ENCODE measurements at places on chromosomes 16 and 17.

GRCh38 chr16:23518435-23518891 is 8.2 kb upstream of the GGA2 start:
- DNase-seq, result no peak

DNA sequence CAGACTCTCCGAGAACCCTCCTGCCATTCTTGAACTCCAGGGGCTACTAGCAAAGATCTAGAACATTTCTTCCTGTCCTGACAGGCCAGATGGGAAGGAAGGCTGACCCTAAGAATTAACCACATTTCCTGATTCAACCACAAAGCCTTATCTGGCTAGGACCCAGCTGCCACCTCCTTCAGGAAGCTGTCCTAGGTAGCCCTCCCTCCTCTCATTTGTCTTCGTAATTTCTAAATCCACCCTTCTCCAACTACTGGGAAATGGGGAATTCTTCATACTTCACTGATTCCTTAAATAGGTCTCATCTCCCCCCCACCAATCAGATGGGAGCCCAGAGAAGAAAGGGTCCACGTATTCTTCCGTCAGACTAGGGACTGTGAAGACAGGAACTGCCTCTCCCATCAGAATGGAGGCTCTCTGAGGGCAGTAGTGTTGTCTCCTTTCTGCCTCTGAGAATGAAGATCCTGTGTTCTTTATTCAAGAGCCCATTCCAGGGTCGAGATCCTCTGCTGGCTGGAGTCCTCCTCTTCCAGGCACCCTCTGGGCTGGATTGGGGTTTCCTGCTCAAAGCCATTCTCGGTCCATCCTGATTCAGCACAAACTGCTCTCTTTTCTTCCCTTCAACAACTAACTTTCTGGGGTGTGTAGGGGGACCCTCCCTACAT is 2.1 kb downstream of the SAMD14 start:
- no peak for DNase-seq

- DNase-seq, result no peak
These were observed 3.7 kb upstream of the FOXL1 start for GRCh38 chr16:86574646-86575045.

- no peak for DNase-seq
These were observed 19.7 kb upstream of the ARHGAP17 start for GRCh38 chr16:25034911-25035310.

DNA sequence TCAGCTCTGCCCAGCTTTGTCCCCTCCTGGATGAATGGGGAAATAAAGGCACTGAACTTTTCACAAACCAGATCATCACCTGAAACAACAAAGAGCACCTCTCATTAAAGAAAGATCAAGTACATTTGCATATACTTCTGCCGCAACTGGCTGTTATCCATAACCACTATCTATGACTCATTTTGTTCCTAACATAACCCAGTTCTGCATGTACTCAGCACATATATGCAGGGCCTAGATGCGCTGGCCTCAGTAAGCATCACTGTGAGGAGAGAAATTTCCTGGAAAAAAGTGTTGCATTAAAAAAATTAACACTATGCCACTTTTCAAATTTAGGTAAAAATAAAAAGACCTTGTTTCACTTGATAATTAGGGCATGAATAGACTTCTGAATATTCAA is 1718.4 kb downstream of the TP53TG3F start:
- no peak for DNase-seq

- DNase-seq, result no peak
These were observed 48.9 kb downstream of the FBXL20 start for GRCh38 chr17:39352511-39352910.

DNA sequence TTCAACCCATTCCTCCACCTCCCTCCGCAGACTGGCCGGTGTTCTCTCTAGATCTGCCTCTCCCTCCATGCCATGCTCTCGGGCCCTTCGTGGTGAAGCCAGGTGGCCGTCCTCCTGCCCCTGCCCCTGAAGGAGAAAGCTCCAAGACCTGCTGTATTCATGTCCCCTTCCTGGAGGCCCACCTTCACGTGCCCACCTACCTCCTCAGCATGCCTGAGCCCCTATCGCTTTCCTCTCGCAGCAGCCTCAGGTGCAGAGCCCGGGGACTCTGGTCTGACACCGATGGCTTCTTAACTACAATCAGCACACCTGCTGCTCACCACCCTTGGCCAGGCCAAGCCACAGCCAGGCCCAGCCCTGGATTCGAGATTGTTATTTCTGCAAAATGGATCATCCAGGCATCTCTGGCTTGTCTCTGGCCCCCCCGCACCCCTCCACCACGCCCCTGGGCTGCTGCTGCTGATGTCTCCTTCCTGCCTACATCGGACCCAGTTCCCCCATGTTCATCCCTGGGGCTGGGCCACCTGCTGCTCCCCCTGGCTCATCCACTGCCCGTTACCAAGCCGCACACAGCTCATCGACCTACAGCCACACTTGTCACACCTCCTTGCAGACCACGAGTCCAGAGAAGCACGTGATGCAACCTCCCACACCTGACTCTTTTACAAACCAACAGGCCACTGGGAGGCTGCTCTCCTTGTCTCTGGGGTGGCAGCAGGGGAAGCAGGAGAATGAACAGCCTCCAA is 32.5 kb upstream of the TNFRSF13B start:
- no peak for DNase-seq

DNA sequence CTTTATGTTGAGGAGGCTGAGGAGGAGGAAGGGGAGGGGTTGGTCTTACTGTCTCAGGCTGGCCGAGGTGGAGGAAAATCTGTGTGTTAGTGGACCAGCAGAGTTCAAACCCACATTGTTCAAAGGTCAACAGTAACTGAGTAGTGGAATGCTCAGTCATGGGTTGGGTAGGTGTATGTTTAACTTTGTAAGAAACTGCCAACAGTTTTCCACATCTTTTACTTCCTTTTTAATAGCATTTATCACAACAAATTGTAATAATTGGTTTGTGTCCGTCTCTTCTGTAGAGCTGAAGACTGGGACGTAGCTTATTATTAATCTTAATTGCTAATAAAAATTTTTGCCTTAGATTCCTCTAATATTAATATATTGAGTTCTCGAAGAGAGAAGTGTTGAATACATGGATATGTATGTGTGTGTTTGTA is 5.3 kb downstream of the ATP6V0A1 start:
- no peak for DNase-seq

DNA sequence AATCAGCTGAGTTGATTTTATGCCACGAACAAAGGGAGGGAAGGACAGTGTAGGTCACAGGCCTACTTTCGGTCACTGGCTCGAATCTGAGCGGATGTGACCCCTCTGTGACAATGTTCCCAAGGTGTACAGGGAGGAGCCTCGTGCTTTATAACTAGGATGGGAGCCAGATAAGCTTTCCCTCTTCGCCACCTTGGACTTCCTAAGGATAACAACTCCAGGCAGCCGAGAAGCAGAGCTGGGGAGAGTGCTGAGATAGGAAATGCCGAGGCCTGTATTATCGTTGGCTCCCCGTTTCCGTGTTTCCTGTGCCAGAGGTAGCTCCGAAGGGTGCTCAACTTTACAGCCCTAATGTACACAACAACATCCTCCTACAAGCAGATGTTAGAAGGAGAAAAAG is 217.8 kb upstream of the IRX3 start:
- DNase-seq, result no peak

DNA sequence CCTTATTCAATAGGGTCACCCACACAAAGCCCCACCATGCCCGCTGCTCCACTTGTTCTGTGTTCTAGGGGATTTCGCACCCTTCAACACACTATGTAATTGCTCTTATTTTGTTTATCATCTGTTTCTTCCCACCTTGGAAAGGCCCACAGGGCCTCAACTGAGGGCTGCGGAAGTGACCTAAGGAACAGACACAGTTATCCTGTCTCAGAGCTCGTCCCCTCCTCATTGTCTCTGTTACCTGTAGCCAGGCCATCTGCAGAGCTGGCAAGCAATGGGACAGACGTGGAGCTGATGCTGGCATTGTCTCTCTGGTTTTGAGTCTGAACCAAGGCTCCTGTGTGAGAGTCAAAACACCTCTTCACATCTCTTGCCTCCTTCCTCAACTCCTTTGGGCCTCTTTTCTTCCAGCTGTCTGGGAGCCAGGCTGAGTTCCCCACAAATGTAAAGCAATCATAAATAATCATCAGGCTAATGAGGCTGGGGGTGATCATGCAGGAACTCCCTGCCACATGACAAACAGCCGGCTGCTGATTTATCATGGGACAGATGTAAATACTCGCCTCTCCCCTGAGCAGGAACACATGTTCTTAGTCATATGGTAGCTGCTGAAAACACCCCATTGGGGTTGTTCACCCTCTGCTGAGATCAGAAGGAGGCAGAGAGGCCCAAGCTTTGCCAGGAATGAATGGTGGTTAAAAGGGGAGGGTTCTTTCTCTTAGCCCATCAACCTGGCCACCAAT is 71.9 kb downstream of the AXIN2 start:
- no peak for DNase-seq

GRCh38 chr17:30155389-30155788 is 38.8 kb downstream of the NSRP1 start:
- no peak for DNase-seq

DNA sequence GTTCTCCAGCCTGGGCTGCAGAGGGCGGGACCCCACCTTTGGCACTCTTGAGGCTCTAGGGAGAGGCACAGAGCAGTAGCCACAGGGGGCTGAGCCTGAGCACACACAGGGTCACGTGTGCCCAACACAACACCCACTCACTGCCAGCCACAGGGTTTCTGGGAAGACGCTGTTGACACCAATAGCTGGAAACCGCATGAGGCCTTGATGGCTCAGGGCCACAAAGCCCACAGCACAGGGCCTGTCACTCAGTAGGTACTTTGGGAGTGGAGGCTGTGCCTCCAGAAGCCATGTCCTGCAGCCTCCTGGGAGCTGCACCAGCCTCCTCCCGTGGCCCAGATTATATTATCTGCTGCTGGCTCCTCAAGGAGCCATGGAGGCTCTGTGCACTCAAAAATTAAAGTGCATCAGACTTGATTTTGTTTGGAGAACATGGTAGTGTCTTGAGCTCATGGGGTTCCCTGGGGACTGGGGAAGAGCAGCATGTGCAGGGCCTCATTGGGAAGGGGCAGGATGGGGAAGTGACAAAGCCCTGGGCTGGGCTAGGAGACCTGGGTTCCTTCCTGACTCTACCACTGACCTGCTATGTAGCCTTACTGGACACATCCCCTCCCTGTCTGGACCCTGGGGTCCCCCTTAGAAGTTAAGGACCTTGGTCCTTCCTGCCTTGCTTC is 12.5 kb upstream of the SREBF1 start:
- peak; percentile 66 for DNase-seq

DNA sequence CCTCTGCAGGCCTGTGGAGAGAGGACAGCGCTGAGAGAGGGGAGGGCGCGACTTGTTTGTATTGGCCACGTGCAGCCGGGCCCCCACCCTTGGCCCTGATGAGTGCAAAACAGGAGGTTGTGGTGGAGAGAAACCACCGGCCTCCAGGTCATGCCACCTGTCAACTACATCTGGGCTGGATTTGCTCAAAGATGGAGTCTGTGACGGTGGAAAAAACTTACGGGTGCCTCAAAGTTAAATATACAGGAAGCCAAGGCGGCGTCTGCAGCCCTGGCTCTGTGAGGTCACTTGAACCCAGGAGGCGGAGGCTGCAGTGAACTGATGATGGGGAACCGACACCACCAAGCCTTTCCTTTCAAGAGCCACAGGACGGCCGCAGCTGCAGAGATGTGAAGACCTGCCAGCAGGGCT is 15.7 kb downstream of the C16orf74 start:
- DNase-seq, result peak; percentile 15

GRCh38 chr16:69796285-69797118 is 34.4 kb downstream of the WWP2 start:
- DNase-seq, result no peak

DNA sequence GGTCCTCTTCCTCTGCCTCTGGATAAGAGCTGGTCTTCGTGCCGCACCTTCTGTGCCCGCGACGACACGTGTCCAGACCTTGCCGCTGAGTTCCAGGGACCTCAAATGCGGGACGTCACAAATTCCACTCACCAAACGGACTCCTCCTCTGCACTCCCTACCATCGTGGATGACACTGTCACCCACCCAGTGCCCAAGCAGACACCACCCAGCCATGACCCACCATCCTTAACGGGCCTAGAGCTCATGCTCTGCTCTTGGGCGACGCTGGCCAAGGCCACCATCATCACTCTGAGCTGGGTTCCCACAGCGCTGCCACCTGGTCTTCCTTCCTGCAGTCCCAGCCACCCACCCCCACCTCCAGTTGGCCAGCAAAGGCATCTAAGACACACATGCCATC is 96.4 kb upstream of the RPL38 start:
- DNase-seq, result no peak

- DNase-seq, result no peak
These were observed 306.9 kb upstream of the RBFOX1 start for GRCh38 chr16:7025616-7026190.

GRCh38 chr16:57644383-57645014 is 16.1 kb downstream of the ADGRG1 start:
- DNase-seq, result no peak

- DNase-seq, result no peak
These were observed 21.2 kb downstream of the PEMT start for GRCh38 chr17:17570140-17570797.

DNA sequence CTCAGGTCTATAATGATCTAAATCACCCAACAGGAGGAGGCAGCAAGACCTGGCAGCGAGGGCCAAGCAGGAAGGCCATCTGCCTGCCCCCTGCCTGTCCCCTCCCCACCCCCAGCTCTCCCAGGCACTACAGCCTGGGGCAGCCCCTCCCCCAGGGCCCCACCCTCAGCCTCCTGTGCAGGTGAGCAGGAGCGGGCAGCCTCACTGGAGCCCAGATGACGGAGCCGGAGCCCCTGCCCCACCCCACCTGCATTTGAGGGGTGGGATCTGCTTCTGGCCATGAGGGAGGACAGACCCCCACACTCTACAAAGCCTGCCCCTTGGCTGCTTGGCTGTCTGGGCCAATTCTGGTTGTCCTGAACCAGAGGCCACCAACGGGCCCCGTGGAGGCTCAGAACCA is 12.4 kb upstream of the BAHCC1 start:
- DNase-seq, result no peak

DNA sequence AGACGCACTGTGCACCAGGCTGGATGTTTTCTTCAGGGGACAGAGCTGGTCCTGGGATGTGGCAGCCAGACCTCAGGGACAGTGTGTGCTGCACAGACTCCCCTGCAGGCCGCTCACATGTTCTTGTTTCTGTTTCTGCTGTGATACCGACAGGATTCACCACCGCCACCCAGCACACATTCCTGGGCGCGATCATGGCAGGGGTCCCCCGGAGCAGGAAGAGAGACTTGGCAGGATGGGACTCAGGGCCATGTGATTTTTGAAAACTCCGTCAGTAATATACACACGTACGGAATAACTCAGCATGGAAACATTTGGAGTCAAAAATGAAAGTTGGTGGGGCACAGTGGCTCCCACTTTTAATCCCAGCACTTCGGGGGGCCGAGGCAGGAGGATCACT is 79.0 kb downstream of the HAPSTR1 start:
- DNase-seq, result no peak

- DNase-seq, result no peak
These were observed 22.5 kb downstream of the BANP start for GRCh38 chr16:87973717-87974116.

Measured in stimulated activated CD8-positive, alpha-beta memory T cell treated with anti-CD3 and anti-CD28 coated beads, Interleukin-4, amount 100 ng/mL, for 1 hour (primary cell).